Right hindlimb (tissue), 1 donor: ENCODE measurements at places on chromosomes 2 and 18.

DNA sequence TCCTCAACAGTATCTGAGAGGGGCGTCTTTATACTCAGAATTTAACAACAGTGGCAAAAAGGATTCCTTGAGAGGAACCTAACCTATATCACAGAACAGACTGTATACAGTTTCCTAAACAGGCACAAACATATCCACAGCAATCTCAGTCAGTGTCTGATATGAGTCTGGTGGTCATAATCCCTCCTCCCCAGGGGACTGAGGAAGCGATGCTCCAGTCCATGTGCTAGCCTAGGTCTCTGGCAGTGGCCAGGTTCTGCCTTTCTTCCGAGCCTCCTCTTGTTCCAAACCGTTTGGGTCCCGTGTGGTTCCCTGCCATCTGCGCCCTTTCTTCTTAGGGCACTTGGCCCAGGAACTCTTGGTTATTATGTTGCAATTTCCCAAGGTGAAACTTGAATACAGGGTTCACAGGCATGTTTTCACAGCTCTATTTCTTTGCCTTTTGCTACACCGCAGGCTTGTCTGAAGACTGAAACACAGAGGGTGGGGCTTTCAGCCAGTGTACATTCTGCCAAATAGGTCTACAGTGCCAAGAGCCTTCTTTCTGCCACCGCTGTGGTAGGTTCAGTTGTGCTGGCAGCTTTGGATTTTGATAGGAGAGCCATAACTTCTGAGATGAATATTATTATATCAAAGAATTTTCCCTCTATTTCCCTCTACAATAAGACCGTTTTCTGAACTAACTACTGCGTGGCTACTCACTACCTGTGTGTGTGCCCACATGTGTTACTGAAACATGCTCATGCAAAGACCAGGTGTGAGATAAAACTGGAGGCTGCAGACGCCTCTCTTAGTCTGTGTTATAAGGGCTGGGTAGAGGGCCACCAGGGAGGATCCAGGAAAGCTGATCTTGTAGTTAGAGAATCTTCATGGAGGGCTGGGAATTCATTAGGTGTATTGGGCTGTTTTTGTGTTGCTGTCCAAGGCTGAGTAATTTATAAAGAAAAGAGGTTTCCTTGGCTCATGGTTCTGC, 75.0 kb upstream of the HAAO start:
- DNase-seq, result no peak

DNA sequence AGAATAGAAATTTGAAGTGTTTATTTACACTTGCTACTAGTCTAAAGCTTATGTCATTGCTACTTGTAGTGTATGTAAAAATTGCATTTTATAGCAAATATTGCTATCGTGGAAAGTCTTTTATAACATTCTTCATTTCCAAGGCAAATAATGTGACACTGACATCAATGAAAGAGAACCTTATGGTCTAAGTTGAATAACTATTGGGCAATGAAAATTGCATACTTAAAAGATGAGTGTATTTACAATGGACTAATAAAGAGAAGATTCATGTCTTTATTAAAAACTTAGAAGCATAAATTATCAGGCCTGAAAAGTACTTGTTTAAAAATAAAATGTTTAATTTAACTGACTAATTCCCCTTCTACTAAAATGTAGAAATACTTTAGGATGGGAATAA, 82.2 kb downstream of the LRP1B start:
- no peak for DNase-seq

DNA sequence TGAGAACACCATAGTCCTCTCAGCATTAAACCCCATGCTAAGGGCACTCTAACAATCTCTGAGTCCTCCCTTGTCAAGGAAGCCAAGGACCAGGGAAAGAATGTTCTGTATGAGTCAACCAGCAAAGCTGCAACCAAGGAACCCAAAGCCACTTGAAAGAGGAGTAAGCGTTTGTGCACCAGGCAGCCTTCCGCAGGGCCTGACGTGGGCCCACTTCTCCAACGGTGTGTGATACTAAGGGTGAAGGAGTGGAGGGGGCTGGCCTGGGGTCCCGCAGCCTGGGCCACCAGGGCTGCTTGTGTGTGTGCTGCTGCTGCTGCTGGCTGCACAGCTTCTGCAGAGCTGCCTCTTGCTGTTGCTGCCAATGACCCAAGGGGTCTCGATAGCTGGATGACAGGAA, 30.1 kb upstream of the GALNT14 start:
- no peak for DNase-seq

DNA sequence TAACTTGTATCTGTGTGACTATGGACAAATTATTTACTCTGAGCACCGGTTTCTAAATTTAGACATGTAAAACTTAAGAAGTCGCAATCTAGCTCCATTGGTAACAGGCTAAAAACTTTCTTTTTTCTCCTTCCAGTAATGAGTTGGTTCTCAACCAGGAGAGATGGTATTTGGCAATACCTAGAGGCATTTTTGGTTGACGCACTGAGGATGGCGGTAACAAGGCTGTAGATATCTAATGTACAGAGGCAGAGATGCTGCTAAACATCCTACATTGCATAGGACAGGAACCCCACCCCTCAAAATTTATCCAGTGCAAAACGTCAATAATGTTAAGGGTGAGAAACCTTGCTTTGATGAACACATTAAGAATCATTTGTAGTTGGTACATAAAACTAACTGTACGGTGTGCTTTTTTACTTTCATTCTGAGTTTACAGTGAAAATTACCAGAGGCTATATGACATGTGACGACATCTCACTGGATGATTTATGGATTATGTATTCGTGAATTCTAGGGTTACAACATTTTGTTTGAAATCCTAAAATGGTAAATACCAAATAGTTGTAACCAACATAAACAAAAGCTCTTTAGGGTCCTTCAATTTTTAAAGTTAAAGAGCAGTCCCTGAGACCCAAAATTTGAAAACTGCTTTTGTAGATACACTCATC, 91.3 kb downstream of the TLK1 start:
- no peak for DNase-seq

DNA sequence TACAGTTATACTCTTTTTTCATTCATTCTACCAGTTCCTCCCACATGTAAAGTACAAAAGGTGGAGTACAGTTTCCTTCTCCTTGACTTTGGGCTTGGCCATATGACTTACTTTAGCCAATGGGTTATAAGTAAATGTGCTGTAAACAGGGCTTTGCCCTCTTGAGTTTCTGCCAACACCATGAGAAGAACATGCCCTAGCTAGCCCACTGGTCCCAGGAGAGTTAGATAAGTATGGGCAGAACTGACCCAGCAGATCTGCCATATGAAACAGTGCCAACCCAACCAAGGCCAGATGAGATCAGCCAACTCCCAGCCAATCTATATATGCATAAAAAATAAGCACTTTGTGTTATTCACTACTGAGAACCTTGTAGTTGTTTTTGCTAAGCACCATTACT, 25.5 kb downstream of the ZC3H8 start:
- no peak for DNase-seq

DNA sequence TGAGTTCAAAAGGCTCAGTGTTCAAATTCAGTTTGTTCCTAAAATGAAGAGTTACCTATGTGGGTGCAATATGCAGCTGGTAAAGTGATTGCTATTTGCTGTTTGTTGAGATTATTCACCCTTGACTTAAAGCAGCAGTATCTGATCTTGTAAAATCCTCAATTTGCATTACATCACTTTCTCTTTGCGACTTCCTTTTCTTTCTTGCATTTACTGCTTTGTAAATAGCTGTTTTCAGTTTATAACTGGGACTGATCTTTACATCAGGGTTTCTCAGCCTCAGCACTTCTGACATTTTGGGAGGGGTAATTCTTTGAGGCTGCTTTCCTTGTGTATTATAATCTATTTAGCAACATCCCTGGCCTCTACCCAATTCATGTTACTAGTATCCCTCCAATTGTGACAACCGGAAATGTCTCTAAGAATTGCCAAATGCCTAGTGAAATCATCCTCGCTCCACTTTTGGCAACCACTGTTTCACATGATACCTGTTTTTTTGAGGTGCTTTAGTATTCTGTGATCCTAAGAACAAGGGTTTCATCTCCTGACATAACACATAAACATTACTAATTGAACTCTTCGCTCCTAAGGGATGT, 12.1 kb upstream of the ERCC3 start:
- no peak for DNase-seq

DNA sequence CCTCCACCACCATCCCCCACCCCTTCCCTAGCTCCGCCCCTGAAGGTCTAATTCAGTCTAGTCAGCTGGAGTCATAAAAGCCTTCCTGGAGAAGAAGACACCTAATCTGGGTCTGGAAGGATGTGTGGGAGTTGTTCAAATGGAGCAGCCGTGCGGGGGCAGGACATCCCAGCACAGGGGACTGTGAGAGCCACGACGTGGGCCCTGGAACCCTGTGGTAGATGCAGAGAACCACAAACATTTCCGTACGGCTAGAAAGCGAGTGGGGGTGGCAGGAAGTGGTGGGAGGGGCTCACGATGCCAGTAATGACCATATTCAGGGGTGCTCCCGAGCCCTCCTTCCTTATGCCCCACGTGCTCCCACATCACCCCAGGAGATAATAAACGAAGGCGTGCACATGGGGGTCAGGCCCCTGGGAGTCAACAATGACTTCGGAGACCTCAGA, 20.9 kb upstream of the COL6A3 start:
- DNase-seq, result peak; percentile 56

- peak; percentile 39 for DNase-seq
Observed at GRCh38 chr18:9708434-9709303, 568 bp downstream of the RAB31 start.

DNA sequence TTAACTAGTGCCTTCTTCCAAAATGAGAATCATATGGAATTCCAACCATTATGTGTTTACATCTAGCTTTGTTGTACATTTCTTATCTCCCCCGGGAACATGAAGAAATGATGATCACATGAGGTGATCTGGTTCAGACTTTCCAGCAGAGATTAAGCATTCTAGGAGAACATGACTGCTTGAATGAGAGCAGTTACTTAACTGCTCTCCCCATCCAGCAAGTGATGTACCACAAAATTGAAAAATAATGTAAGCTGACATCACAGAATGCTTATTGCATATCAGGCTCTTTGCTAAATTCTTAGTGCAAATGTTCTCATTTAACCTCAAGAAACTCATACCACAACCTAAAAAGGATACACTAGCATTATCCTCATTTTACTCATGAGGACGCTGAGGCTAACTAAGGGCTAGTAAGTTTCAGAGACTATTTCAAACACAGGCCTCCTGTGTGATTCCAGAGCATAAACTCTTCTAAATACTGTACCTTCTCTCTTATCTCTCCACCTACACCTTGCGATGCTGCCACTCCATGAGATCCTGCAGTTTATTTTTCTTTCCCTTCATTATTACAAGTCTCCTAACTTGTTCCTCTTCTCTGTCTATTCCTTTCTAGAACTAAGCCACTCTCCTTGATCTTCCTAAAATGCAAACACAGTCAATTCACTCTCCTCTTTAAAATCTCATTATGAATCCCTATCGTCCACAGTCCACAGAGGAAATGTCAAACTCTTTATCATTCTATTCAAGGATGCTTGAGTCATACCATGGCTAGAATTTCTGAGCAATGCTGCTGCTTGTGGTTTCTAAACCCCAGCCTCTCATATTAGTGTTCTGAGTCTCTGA, 1224.8 kb upstream of the ZEB2 start:
- no peak for DNase-seq

DNA sequence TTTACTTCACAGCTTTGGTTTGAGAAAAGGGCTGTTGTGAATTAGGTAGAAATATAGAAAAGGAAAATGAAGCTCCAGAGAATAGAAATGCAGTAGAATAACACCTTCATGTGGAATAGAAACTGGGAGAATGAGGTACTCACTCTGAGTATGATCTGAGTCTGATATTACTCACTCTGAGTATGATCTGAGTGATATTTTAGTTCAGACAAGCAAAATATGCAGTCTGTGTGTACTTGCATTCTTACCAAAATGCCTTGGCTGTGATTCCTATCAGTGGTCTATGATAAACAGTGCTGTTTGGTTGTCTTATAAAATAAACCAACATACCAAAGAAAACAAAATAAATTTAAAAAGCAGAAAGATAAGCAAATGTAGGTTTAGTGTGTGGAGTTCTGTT, 487.6 kb downstream of the THSD7B start:
- DNase-seq, result no peak

DNA sequence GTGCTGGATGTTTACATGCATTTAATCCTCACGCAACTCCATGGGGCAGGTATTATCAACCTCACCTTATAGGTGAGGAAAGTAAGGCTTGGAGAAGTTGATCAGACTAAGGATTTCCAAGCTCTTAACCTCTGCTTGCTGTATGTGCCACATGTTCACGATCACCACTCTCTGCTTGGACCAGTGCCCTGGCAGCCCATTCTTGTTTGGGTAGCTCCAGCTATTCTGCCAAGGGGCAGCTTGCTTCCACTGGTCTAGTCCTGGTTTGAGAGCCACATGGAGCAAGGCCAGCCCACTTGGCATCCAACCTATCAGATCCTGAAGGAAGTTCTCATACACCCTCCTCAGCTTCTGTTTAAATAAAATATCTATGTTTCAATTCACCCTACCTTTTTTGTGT, 14.3 kb downstream of the PLB1 start:
- DNase-seq, result no peak

DNA sequence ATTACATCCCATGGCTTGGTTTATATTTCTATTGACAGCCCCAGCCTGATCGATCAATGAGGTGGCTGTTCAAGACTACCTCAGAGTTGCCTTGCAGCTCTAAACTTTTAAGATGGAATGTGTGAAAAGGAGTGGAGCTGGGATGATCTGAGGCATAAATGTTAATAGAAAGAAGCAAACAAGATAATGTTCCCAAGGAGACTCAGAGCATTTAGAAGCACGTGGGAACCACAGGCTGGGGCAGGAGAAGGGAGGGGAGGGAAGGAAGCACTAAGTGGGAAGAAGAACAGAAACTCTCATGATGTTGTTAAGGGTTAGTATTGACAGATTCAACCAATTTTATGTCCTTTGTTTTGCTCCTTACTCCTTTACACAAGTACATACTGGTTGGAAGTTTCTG, 28.8 kb upstream of the LRATD1 start:
- DNase-seq, result no peak
